Mammary epithelial cell (primary cell): ENCODE measurements at places on chromosomes 16 and 17. TPM values are rescaled to one million over a fixed set of nuclear protein-coding genes. Genes with fewer than 3 reads are reported as not detected.

DNA sequence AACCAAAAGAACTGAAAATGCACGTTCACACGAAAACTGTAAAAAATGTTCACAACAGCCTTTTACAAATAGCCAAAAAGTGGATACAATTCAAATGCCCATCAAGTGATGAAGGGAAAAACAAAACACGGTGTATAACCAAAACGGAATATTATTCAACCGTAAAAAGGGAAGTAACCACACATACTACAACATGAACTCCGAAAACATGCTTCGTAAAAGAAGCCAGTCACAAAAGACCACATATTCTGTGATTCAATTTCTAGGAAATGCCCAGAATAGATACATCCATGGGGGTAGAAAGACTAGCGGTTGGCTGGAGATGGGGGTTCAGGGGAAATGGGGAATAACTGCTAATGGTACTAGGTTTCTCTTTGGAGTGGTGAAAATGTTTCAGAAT is 81.5 kb upstream of the TRAP1 start:
- no peak for DNase-seq

The GPR142 gene
- not detected in 2 replicates for total RNA-seq

The TOX3 gene
- total RNA-seq = not detected in 2 replicates

The MYL4 gene
- not detected in 2 replicates for total RNA-seq
